ENCODE measurements at places on chromosomes 1 and 21.

DNA sequence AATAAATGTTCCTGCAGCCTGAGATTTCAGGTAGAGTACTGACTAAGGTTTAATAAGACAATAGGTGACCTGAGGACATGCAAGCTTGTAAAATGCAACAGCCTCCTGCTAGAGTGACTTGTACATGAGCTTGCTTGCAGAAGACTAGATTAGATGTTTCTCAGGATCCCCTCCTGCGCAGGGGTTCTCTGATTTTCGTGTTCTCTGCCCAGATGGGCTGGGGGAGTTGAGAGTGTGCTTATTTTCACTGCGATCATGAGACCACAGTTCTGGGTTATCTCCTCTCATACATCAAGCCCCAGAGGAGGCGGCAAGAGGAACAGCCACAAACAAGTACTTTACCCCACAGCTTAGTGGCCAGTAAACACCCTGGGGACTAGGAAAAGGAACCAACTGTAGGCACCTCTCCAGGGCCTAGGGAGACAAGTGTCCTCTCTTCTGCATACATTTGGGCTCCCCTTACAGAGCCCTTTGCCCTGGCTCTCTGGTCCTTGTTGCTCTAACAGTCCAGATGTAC lies 8.0 kb downstream of the TMEM81 start:
- DNase-seq, result no peak

- no peak for DNase-seq
These were observed 86.0 kb upstream of the ZBTB40 start for GRCh38 chr1:22365331-22366295.

DNA sequence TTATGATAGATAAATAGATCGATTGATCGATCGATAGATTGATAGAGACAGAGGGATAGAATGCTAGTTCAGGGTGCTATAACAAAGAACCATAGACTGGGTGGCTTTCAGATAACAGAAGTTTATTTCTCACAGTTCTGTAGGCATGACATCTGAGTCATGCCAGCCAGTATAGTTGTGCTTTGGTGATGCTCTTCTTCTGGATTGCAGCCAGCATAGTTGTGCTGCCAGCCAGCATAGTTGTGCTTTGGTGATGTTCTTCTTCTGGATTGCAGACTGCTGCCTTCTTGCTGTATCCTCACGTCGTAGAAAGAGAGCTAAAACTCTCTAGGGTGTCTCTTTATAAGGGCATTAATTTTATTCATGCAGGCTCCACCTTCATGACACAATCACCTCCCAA lies 860.8 kb downstream of the BRINP3 start:
- no peak for DNase-seq

- DNase-seq, result no peak
These were observed 126.7 kb upstream of the CACHD1 start for GRCh38 chr1:64343105-64343822.

DNA sequence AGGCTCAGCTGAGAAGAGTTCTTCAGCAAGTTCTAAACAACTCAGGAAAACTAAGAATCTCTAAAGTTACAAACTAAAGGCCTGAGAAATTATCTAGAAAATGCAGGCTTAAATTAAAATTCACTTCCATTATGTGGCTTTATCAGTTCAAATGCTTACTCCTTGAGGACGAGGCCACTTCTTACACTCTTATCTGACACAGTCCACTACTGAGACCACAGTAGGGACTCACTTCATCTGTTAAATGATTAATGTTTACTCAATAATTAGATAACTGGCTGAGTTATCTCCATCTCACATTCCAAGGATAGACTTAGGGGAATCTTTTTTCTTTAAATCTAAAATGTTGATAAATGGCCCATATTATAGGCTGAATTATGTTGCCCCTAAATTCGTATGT lies 1.6 kb downstream of the C1orf141 start:
- no peak for DNase-seq

- DNase-seq, result no peak
These were observed 44.8 kb upstream of the ATP2B4 start for GRCh38 chr1:203581841-203582240.

DNA sequence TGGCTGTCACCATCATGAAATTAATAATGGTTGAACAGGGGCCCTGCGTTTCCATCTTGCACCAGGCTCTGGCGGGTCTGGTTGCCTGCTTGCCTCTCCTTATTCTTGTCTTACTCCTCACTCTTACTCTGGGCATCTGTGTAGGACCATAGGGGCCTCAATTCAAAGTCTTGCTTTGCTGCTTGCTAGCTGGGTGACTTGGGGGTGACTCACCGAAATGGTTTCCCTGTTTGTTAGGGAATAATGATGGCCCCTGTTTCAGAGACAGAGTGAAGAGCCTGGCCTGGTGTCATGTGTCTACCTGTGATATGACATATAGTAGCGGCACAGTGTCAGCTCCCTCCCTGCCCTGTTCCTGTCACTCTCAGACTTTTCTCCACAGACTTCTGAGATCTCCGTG lies 24.6 kb downstream of the KCNC4 start:
- DNase-seq, result no peak

- no peak for DNase-seq
These were observed 62.9 kb downstream of the TEX35 start for GRCh38 chr1:178575611-178576361.

DNA sequence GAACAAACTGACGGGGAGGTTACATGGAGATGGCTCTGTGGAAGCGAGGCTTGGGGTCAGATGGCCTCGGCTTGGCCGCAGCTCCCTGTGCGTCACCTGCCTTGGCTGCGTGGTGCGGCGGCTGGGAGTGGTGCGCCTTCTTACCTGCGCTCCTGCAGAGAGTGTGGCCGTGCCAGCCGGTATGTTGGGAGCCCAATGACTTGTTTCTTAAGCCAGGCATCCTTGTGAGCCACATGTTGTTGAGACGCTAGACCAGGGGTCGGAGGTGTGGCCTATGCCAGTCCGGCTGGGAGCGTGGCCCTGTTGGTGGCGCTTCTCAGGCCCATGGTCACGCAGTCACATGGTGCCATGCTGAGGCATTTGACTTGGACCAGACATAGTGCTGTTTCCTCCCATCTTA lies 10.5 kb downstream of the SLX9 start:
- no peak for DNase-seq

DNA sequence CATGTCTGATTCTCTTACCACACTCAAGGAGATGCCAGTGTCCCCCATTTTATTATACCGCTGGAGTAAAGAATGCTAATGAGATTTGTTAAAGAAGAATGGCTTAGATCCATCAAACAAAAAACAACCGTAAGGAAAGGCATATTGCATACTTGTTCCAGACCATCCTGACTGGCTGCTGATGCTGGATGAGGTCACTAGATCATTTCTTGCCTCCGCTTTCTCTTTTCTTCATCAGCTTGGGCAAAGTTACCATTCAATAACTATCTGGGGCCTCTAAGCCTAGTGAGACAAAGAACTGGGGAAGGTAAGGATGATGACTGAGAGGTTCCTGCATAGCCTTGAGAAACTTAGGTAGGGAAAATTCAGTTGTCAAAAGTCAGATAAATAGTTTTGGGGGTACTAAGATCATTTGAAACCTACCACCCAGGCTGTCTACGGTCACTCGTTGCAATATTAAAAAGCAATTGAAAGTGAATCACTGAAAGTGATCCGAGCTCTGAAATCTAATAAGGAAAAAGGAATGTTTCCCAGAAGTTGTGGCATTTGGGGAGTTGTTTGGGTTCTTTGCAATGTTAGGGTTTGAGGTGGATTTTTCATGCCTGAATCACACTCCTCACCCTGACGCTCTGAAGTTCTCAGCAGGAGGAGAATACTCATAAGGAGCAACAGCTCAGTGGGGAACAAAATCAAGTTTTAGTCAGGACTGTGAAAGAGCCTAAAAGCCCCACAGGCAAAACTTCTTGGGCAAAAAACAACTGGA lies 176.8 kb downstream of the HHIPL2 start:
- DNase-seq, result no peak

- DNase-seq, result no peak
These were observed 16.1 kb downstream of the SLAMF1 start for GRCh38 chr1:160630523-160631451.

DNA sequence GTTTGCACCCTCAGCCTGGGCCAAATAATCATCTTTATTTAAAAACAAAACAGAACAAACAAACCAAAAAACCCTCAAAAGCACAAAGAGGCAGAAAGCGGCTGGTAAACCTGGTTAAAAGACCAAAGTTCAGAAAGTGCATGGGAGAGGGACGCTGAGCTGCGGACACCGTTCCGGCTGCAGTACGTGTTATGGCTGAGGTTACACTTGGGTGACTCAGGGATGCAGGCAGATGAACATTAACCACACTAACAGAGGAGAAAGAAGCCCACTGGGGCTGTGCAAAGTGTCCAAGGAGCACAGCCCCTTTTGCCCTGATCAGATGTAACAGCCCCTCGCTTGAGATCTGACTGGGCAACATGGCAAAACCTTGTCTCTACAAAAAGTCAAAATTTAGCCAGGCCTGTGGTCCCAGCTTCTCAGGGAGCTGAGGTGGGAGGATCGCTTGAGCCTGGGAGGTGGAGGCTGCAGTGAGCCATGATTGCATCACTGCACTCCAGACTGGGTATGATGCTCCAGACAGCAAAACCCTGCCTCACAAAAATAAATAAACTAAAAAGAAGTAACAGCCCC lies 28.3 kb downstream of the GPR157 start:
- DNase-seq, result no peak

DNA sequence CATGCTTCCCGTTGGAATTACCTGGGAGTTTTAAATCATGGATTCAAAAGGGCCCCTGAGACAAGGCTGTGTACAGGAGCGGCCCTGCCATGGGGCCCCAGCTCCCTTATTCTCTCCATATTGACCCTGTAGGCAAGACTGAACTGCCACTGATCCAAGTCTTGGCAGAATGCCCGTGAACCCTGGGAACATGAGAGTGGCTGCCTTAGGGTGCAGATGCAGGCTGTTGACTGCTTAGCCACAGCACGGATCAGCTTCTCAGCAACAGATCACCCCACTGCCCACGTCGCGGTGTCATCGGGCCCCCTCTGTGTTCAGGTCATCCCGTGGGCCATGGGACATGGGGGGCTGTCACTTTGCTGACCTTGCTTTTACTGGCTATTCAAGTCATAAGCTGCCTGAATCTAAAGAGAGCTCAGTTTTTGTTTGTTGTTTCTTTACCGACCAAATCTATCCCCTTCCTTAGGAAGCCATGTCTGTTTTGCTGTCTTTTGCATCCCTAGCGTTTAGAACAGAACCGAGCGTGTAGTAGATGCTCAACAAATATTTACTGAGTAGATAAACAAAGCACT lies 83.4 kb downstream of the MATN1 start:
- DNase-seq, result no peak

DNA sequence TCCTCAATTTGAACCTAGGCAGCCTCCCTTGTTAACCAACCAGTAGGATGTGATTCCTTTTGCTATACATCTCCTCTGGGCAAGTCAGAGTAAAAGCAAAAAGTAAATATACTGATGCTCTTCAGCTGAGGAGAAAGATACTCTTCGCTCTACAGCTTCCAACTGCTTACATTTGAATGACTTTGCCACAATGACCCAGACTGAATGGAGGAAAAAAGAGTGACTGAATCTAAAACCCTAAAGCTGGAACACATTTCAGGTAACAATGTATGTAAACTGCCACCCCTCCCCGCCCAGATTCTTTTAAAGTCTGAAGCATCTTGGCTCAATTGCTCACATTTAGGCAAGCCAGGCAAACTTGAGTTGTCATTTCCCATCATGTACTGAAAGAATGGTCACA lies 46.1 kb downstream of the SLC16A1 start:
- DNase-seq, result no peak

- DNase-seq, result no peak
These were observed 1629.7 kb downstream of the NCAM2 start for GRCh38 chr21:22627911-22628310.

DNA sequence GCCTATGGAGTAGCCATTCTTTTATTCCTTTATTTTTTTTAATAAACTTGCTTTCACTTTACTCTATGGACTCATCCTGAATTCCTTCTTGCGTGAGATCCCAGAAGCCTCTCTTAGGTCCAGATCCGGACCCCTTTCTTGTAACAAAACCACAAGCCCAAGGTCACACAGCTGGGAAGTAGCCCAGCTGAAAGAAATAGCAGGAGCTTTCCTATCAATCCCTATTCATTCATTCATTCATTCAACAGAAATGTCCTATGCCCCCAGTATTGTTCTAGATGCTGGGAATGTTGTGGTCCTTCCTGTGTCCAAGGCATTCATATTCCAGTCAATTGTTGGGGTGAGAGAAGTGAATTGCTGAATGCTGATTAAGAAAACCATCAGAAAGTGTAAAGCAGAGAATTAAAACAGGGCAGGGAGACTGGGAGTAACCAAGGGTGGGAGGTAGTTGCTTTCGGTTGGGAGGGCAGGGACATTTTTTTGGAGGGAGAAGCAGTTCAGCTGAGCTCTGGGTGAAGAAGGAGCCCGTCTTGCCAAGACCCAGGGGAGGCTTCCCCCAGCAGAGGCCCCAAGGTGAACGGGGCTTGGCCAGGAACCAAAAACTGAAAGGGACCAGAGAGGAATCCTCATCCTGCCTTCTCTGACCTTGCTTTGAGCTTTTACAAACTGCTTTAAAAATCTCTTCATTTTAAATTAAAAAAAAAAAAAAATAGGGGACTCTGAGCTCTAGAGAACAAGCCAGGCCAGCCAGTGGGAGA lies 10.8 kb downstream of the PLA2G2D start:
- no peak for DNase-seq

- DNase-seq, result no peak
These were observed 26.8 kb upstream of the ZNF697 start for GRCh38 chr1:119674835-119675289.

GRCh38 chr1:203878422-203878821 lies 17.0 kb downstream of the SNRPE start:
- DNase-seq, result no peak

GRCh38 chr1:44318097-44319088 lies 36.7 kb downstream of the ERI3 start:
- DNase-seq, result peak; percentile 44

GRCh38 chr1:24154215-24154614 lies 11.3 kb upstream of the IL22RA1 start:
- DNase-seq, result no peak

- DNase-seq, result no peak
These were observed 2.8 kb upstream of the ZBTB7B start for GRCh38 chr1:154999571-155000410.

DNA sequence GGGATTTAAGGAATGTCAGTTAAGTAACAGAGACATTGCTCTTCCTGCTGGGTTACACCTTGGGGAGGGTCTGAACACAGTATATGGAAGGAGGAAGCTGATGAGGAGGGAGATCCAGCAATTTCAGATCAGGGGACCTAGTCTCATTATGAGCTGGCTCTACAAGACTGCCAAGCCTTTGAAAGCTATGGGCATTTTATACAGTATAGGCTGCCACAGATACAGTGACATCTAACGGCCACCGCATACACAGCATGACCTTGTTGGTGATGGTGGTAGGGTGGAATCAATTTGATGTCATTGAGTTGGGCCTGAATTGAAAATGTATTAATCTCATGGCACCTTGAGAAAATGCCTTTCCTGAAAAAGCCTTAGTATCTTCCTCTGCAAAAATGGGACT lies 22.6 kb upstream of the ZP4 start:
- DNase-seq, result no peak

DNA sequence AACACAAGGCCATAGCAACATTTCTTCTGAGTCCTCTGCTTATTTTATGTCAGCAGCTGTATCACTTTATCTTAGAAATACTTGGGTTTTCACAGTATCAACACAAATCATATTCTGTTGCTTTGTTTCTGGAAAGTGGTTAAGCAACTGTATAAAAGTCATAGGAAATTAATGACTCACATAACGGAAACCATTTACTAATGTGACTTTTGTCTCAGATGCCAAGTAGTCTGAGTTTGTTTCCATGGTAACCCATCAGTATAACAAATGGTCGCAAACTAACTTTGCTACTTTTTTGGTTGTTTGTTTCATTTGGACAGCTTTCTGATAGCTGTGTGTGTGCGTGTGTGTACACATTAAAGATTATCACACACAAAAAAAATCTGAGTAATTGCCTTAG lies 31.1 kb downstream of the EEIG2 start:
- DNase-seq, result no peak
